ENCODE measurements at places on chromosomes 6 and 20.
A peak's percentile ranks its signal among the peaks of the same experiment; 100 is the strongest.

GRCh38 chr6:155213611-155214372, 50.0 kb upstream of the CLDN20 start:
- peaks cover 10% of the 10 kb centered on the region for H3K27me3 ChIP-seq
- no peak overlapping the region for H3K27ac ChIP-seq
- no peaks in the 10 kb centered on the region for H3K4me1 ChIP-seq
- no peaks in the 10 kb centered on the region for H3K36me3 ChIP-seq

DNA sequence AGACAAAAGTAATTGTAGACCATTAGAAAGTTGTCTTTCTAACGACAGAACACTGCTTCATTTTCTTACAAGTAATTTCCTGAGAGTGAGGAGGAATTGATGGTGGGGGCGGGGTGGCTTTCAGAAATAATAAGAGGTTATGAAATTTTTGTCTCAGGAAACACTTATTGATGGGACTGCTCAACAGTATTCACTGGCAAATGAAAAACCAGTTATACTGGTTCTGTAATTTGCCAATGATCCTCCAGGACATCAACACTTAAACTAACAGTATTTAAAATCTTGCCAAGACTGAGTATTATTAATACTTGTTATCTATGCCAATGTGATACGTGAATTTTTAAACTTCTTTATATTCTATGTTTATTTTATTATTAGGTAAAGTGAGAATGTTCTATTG, 41.8 kb upstream of the FUT9 start:
- H3K4me1 ChIP-seq = no peaks in the 10 kb centered on the region
- H3K4me3 ChIP-seq = no peak overlapping the region
- H3K36me3 ChIP-seq = no peaks in the 10 kb centered on the region
- H3K27ac ChIP-seq = no peak overlapping the region
- DNase-seq = no peak
- no peaks in the 10 kb centered on the region for H3K27me3 ChIP-seq

- H3K27ac ChIP-seq = no peak overlapping the region
- H3K4me1 ChIP-seq = peaks cover 18% of the 10 kb centered on the region
- peak; percentile 61 for DNase-seq
Observed at GRCh38 chr20:17536944-17537444, 5.8 kb upstream of the BFSP1 start.

DNA sequence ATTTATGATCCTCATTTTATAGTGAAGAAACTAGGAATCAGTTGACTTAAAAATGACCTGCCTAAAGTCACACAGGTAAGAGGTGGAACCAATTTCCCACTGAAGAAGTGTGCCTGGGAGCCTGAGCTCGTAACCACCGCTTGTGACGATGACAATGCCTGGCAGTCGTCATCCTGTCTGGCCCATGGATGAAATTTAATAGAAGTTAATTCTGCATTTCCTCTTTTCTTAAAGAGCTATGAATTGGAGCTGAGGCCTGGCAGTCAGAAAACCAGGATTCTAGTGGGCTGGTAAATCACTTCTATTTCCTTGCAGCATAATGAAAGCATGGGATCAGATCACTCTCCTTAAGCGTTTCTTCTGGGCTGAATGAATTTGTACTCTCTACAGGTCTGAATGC, 200.0 kb upstream of the SGK1 start:
- DNase-seq = no peak
- peaks cover 29% of the 10 kb centered on the region for H3K4me1 ChIP-seq
- H3K27ac ChIP-seq = no peak overlapping the region

- H3K36me3 ChIP-seq = no peaks in the 10 kb centered on the region
- H3K27me3 ChIP-seq = peaks cover 6% of the 10 kb centered on the region
- H3K4me3 ChIP-seq = no peak overlapping the region
- no peak for DNase-seq
- H3K4me1 ChIP-seq = no peaks in the 10 kb centered on the region
Observed at GRCh38 chr20:59817406-59817805, 116.0 kb downstream of the SYCP2 start.

- peaks cover 20% of the 10 kb centered on the region for H3K27me3 ChIP-seq
- no peak overlapping the region for H3K27ac ChIP-seq
- no peak overlapping the region for H3K4me3 ChIP-seq
- H3K36me3 ChIP-seq = no peaks in the 10 kb centered on the region
Observed at GRCh38 chr6:87118054-87118453, 23.1 kb upstream of the CGA start.

DNA sequence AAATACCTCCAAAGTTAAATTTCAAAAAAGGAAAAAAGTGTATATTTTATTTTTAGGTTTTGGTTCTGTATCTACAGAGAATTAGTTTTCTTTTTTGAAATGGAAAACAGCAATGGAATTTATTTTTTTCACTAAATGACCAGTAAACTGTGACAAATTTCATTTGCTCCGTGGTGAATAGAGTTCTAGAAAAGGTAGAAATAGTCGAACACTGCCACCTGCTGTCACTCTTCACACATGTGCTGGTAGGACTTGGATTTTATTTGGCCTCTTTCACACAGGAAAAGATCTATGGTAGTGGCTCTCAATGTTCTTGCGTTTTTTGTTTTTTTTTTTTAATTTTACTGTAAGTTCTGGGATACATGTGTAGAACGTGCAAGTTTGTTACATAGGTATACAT, 312.5 kb downstream of the EYA4 start:
- peak; percentile 4 for DNase-seq
- peaks cover 5% of the 10 kb centered on the region for H3K27me3 ChIP-seq
- H3K4me3 ChIP-seq = no peak overlapping the region

DNA sequence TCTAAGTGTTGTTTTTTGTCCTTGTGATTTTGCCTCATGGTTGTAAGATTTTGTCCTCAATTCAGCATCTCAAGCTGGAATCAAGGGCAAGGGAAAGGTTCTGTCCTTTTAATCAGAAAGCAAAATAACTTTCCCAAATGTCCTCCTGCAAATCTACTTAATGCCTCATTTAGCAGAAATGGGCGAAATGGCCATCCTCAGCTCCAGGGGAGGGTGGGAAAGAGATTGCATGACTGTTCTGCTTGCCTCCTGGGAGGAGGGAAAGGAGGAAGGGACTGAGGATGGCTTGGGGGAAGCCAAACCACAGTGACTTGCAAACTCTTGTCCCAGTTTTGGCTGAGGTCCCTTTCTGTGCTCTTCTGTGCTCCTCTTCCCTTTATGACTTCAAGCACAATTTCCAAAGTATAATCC, 43.4 kb downstream of the TNFAIP3 start:
- H3K36me3 ChIP-seq = peaks cover 17% of the 10 kb centered on the region
- peaks cover 48% of the 10 kb centered on the region for H3K4me1 ChIP-seq
- H3K4me3 ChIP-seq = no peak overlapping the region
- peak overlapping the region; percentile 94 for H3K27ac ChIP-seq

Data from activated naive CD8-positive, alpha-beta T cell treated with anti-CD3 and anti-CD28 coated beads for 36 hours (primary cell).